ENCODE measurements at places on chromosomes 5 and 9.

DNA sequence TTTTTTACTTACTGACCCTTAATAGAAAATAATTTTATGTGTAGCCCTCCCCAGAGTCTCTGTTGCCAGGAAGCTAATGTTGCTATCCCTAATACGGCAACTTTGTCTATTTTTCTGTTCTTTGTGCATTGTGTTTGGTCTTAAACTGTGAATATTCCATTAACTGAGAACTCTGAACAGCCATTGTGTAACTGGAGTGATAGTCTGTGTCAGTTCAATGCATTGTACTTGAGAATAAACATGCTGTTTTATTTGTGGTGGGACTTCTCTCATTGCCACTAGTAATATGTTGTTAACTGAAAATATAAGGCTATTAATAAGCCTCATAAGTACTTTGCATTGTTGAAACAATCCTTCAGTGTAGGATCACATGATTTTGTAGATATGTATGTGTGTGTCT, 278.3 kb upstream of the DMRT1 start:
- no peak for DNase-seq

GRCh38 chr5:45017568-45017967, 208.8 kb downstream of the MRPS30 start:
- DNase-seq = no peak

GRCh38 chr5:97508864-97509263, 325.8 kb upstream of the RIOK2 start:
- no peak for DNase-seq

GRCh38 chr5:44511596-44511995, 122.4 kb upstream of the FGF10 start:
- no peak for DNase-seq

DNA sequence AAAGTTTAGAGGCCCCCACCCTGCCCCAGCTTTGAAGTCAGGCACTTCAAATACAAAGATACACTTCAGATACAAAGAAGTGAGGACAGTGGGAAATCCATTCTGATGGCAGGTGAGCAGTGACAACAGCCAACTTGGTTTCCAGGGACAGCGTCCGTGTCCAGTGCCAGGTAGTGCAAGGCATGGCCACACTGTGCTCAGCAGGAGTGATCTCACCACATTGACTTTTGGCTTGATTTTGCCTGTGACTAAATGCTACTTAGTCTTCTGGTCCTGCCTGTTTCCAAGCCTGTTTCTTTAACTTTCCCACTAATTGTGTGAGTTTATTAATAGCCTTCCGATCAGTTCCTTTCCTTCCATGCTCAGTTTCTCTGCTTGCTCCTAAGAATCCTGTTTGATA, 72.6 kb upstream of the PALM2AKAP2 start:
- DNase-seq = no peak

DNA sequence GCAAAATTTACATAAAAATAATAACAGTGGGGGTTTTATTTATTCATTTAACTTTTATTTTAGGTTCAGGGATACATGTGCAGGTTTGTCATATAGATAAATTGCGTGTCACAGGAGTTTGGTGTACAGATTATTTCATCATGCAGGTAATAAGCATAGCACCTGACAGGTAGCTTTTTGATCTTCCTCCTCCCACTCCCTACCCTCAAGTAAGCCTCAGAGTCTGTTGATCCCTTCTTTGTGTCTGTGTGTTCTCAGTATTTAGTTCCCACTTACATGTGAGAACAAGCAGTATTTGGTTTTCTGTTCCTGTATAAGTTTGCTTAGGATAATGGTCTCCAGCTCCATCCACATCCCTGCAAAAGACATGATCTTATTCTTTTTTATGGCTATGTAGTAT, 240.3 kb downstream of the KIAA0825 start:
- no peak for DNase-seq

- DNase-seq = no peak
Observed at GRCh38 chr5:68116868-68117411, 98.6 kb upstream of the PIK3R1 start.

DNA sequence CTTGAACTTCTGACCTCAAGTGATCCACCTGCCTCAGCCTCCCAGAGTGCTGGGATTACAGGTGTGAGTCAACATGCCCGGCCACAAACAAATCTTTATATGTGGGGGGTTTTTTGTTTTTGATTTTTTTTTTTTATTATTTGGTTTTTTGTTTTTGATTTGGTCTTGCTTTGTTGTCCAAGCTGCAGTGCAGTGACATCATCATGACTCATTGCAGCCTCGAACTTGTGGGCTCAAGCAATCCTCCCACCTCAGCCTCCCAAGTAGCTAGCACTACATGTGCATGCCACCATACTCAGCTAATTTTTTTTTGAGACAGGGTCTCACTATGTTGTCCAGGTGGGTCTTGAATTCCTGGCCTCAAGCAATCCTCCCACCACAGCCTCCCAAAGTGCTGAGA, 42.4 kb downstream of the ALDH7A1 start:
- no peak for DNase-seq

GRCh38 chr9:91923145-91923544, 26.9 kb downstream of the ROR2 start:
- DNase-seq = no peak

DNA sequence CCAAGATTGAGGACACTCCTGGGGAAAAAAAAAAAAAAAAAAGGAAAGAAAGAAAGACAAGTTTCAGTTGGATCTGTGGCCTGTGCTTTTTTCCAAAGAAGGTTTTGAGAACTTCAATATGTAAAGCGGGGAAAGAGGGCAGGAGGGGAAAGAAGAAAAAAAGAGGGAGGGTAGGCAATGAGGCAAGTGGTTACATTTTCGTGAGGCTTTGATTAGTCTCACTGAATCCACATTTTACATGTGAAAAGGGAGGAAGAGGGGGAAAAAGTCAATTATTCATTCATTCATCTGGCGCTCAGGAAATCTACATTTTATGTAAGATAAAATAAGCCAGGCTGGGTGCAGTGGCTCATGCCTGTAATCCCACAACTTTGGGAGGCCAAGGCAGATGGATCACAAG, 315.2 kb upstream of the PAPPA start:
- no peak for DNase-seq

DNA sequence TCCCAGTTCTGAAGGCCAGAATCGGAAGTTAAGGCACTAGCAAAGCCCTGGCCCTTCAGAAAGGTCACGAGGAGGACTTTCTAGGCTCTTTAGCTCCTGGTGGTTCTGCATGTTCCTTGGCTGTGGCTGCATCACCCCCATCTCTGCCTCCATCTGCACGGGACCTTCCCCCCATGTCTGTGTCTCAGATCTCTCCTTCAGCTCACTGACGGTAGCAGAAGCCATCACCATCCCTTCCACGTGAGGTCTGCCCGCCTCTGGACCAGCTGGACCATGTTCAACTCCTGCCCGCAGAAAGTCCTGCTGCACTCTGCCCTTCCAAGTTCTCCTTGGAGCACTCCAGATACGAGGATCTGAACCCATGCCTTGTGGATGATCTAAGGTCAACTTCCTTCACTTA, 242.9 kb upstream of the IRX1 start:
- DNase-seq = no peak

DNA sequence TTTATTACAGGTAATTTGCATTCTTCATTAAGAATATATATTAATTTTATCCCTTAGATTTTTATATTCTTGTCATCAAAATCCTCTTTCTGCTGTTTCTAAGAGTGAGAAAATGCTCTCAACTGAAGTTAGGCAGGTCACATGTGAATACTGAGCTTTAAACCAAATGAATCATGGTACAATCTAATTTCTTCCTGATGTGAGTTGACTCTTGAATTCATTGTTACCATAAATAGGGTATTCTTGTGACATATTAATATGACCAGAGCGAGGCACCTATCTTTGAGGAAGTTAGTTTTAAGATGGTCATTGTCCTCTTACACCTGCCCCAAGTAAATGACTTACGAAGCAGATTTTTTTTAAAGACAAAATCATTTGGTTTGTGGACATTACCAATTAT, 17.4 kb downstream of the C9orf85 start:
- no peak for DNase-seq

DNA sequence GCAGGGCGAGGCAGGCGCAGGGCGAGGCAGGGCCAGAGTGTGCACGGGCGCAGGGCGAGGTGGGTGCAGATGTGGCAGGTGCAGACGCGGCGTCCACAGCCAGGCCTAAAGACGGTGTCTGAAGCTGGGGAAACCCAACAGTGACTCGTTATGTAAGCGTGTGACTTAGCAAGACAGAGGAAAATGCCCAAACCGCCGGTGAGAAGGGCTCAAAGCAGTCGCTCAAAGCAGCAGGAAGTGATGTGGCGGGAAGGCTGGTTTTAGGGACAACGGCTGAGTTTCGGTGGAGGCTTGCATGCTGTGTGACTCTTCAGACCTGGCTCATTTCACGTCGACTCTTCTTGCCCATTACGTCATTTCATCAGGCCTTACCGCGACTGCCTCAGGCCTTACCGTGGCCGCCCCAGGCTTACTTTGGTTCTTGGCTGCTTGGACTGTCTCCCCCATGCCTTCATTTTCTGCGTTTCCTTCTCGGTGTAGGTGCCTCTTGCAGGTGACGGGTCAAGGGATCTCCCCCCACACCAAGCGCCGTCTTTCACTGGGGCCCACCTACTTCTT, 50.5 kb upstream of the EXOC3 start:
- peak; percentile 50 for DNase-seq

GRCh38 chr9:114285166-114285867, 37.6 kb upstream of the ORM1 start:
- no peak for DNase-seq

DNA sequence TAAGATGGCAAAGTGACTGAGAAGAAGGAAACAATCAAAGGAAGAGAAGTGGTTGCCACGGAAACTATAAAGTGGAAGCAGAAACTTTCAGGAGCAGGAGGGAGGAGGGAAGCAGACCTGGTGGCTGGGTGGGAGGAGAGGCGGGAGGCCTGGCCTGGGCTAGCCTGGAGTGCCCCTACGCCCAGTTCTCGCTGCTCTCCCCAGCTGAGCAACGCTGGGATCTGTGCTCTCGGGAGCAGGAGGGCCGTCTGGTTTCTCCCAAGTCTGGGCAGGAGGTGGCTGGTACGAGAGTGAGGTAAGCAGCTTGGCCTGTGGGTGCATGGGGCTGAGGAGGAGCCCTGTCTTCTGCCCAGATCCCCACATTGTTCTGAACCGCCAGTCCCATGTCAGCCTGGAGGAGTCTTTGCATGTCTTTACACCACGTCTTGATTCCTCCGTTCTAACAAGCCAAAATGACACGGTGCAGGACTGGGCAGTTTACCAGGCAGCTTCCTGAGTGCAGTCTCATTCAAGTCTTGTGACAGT, 15.0 kb upstream of the DAB2IP start:
- DNase-seq = no peak

DNA sequence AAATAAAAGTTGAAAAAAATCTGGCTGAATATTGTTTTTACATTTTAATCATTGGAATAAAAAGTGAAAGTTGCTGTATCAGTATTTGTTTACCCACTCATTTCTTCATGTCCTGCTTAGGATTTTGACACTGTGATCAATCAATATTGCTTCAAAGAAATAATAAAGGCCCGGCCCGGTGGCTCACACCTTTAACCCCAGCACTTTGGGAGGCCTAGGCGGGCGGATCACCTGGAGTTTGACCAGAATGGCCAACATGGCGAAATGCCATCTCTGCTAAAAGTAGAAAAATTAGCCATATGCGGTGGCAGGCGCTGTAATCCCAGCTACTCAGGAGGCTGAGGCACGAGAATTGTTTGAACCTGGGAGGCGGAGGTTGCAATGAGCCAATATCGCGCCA, 93.7 kb upstream of the CTNND2 start:
- no peak for DNase-seq

DNA sequence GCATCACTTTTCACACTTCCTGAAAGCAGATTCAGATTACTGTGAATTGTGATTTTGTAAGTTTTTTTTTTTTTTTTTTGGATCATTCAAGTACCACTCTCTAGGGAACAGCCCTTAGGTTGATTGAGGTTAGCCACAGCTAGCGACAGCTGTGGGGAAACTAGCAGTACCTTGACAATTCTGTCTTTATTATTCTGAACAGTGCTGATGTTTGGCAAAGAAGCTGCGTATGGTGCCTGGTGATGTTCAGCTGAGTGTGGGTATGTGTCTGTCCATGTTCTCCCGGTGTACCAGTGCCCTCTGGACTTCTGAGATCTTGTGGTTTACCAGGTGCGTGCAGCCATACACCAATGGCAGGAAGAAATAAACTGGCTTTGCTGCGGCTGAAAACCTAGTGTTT, 117.3 kb upstream of the PLPPR1 start:
- DNase-seq = no peak

GRCh38 chr5:124203303-124203702, 543.1 kb downstream of the ZNF608 start:
- DNase-seq = no peak

- DNase-seq = no peak
Observed at GRCh38 chr5:4374866-4375265, 765.3 kb upstream of the ADAMTS16 start.

DNA sequence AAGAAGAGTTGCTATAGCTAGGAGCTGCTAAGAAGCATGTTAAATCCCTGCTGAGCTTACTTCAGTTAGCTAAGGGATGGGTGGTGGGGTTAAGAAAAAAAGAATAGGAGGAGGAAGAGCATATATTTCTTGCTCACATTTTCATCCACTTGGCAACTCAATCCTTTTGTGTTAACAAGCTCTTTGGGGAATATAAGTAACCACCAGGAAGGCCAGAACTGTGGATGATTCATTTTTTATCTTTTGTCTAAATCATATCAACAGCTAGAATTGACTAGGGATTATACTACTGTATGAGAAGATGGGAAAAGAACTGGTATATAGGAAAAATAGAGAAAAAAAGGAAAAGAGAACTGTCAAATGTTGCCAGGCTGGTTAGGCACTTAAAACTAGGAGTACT, 555.3 kb upstream of the ARRDC3 start:
- DNase-seq = no peak

DNA sequence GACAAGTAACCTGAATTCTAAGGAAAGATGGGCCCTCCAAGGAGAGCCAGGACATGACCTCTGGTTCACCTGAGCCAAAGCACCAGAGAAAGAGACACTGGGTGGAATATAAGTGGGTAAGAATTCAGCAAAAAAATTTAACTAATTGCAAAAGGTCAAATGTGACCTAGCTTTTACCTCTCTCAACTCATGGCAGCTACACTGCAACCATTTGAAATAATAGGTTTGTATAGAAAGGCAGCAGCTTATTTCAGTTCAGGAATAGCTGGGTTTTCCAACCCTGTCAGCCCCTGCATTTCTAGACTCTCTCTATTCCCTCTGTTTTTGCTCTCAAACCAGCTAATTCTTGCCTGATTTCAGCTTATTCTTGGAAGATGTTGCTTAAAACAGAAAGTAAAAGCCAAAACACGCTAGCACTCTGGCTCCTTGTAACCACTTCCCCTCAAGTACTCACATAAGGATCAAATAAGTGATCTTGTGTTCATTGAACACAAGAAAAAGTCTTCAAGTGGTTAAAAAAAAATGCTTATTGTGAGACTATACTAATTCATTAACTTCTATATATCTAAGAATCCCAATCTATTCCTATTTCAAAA, 101.1 kb upstream of the NR4A3 start:
- DNase-seq = no peak

DNA sequence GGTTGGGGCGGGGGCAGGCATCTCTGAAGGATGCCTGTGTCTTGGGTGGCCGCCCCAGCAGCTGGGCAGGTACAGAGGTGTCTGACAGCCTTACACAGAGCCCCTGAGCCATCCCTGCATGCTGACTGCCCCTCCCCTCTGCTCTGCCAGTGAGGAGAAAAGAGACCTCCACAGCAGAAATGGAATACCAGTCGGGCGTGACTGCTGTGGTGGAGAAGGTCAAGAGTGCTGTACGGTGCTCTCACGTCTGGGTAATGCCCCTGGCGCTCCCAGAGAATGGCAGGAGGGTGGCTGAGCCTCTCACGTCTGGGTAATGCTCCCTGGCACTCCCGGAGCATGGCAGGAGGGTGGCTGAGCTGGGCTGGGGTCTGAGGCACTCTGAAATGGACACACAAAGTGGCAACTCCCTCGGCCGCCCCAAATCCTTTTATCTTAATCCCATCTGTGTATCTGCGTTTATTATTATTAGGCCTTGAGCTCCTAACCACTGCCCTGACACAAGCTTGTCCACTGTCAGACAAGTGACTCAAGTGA, 2.5 kb upstream of the RABL6 start:
- no peak for DNase-seq
